ENCODE measurements at places on chromosomes 16 and 17. TPM values are rescaled to one million over a fixed set of nuclear protein-coding genes. Genes with fewer than 3 reads are reported as not detected.

The CSH1 gene
- not detected for total RNA-seq

The EXOC7 gene
- 162 TPM for total RNA-seq

The RHBDL3 gene
- 12.5 TPM for total RNA-seq

The SKAP1 gene
- not detected for total RNA-seq

The SPN gene
- total RNA-seq = 1.1 TPM

GRCh38 chr17:74555427-74555940 is 9.6 kb upstream of the CD300C start:
- H3K27me3 ChIP-seq = 0 out of 2 replicates have a peak, but pooled peaks cover 2% of the 10 kb centered on the region
- no peak overlapping the region for H3K27ac ChIP-seq
- H3K4me3 ChIP-seq = no peak overlapping the region
- no peaks in the 10 kb centered on the region for H3K4me1 ChIP-seq

DNA sequence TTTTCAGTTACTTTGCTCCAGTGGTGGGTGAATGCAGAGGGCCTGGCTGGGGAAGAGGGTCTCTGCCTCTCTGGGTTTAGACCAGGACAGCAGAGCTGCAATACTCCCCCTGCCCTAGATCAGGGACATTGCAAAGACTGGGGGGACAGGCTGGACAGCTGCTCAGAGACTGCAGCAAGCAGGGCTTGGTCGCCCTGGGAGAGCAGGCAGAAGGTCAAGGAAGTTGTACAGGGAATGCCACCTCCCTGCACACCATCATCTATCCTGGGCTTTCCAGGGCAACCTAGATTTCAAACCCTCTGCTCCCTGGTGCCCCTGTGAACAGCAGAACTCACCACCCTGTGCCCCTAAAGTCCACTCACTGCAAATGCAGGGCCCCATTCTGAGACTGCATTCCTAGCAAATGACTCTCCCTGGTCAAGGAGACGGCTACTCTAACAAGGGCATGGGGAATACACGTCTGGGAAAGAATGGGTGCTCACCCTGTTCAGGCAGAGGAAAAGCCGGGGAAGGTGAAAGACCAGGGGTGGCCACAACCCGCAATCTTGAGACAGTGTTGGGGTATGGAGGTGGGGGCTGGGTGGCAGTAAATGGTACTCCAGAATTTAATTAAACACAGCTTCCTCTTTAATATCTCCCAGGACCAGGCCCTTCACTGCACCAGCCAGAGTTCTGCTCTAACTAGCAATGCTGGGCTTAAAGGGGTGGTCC is 1.0 kb downstream of the KIFC3 start:
- H3K27me3 ChIP-seq = no peaks in the 10 kb centered on the region
- H3K4me1 ChIP-seq = peaks cover 12% of the 10 kb centered on the region
- no peak overlapping the region for H3K27ac ChIP-seq
- no peak for DNase-seq

GRCh38 chr16:86171329-86171728 is 272.4 kb downstream of the IRF8 start:
- no peak overlapping the region for H3K27ac ChIP-seq
- H3K36me3 ChIP-seq = no peaks in the 10 kb centered on the region

- no peak for DNase-seq
- H3K27me3 ChIP-seq = no peaks in the 10 kb centered on the region
- no peaks in the 10 kb centered on the region for H3K4me1 ChIP-seq
- no peak overlapping the region for H3K4me3 ChIP-seq
Measured at GRCh38 chr17:37399265-37399803, 7.3 kb downstream of the ACACA start.

DNA sequence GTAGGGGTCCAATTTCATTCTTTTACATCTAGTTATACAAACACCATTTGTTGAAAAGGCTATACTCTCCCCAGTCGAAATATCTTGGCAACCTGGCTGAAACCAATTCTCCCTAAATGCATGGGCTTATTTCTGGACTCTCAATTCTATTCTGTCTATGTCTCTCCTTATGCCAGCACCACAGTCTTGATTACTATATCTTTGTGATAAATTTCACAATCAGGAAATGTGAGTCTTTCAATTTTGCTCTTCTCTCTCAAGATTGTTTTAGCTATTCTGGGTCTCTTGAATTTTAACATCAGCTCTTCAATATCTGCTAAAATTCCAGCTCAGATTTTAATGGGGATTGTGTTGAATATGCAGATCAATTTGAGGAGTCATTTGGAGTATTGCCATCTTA is 5.9 kb upstream of the TRIM25 start:
- DNase-seq = no peak
- H3K4me1 ChIP-seq = peaks cover 5% of the 10 kb centered on the region

- H3K27me3 ChIP-seq = no peaks in the 10 kb centered on the region
- H3K36me3 ChIP-seq = peaks cover 5% of the 10 kb centered on the region
- no peak for DNase-seq
Measured at GRCh38 chr17:57603978-57604377, 141.1 kb downstream of the CCDC182 start.

GRCh38 chr17:68732301-68732749 is 131.2 kb upstream of the FAM20A start:
- DNase-seq = peak; percentile 77
- H3K36me3 ChIP-seq = peaks cover 54% of the 10 kb centered on the region
- H3K27ac ChIP-seq = peak overlapping the region; percentile 80
- H3K27me3 ChIP-seq = no peaks in the 10 kb centered on the region
- H3K4me1 ChIP-seq = peaks cover 3% of the 10 kb centered on the region
- H3K4me3 ChIP-seq = no peak overlapping the region

GRCh38 chr17:46771561-46772474 is 46.7 kb downstream of the WNT3 start:
- peaks cover 3% of the 10 kb centered on the region for H3K4me1 ChIP-seq
- peak overlapping the region; percentile 80 for H3K4me3 ChIP-seq
- peaks cover 33% of the 10 kb centered on the region for H3K36me3 ChIP-seq
- peaks cover 29% of the 10 kb centered on the region for H3K27me3 ChIP-seq
- DNase-seq = peak; percentile 72

- H3K4me3 ChIP-seq = no peak overlapping the region
- H3K36me3 ChIP-seq = no peaks in the 10 kb centered on the region
- no peaks in the 10 kb centered on the region for H3K4me1 ChIP-seq
Measured at GRCh38 chr16:57348327-57348726, 10.3 kb upstream of the CCL22 start.

- H3K36me3 ChIP-seq = peaks cover 3% of the 10 kb centered on the region
- peak; percentile 92 for DNase-seq
- H3K4me3 ChIP-seq = peak overlapping the region; percentile 76
- no peaks in the 10 kb centered on the region for H3K27me3 ChIP-seq
Measured at GRCh38 chr16:30996985-30997724, 12.1 kb downstream of the HSD3B7 start.

- peaks cover 4% of the 10 kb centered on the region for H3K4me1 ChIP-seq
- DNase-seq = no peak
- no peaks in the 10 kb centered on the region for H3K36me3 ChIP-seq
Measured at GRCh38 chr16:19252904-19253303, 32.6 kb upstream of the CLEC19A start.

DNA sequence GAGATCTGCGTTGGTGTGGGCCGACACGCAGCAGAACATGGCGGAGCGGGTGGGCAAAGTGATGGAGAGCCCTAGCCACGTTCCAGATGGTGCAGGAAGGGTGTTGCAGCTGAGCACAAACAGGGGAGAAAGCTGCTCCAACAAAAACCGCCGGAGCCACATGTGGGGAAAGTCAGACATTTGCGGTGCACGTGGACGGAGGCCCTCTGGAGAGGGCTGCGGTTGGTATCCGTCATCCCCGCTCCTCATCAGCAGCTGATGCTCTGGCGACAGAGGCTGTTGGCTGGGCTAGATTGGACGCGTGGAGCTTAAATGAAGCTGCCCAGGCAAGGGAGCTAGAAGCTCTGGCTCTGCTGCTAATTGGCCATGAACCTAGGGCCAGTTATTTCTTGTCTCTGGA is 43.5 kb upstream of the ADCY9 start:
- no peak for DNase-seq
- no peak overlapping the region for H3K4me3 ChIP-seq
- H3K36me3 ChIP-seq = no peaks in the 10 kb centered on the region
- no peak overlapping the region for H3K27ac ChIP-seq
- H3K4me1 ChIP-seq = no peaks in the 10 kb centered on the region

- peaks cover 4% of the 10 kb centered on the region for H3K27me3 ChIP-seq
- DNase-seq = peak; percentile 48
- H3K4me3 ChIP-seq = no peak overlapping the region
- no peak overlapping the region for H3K27ac ChIP-seq
Measured at GRCh38 chr17:48219617-48220016, 112.1 kb downstream of the SNX11 start.

DNA sequence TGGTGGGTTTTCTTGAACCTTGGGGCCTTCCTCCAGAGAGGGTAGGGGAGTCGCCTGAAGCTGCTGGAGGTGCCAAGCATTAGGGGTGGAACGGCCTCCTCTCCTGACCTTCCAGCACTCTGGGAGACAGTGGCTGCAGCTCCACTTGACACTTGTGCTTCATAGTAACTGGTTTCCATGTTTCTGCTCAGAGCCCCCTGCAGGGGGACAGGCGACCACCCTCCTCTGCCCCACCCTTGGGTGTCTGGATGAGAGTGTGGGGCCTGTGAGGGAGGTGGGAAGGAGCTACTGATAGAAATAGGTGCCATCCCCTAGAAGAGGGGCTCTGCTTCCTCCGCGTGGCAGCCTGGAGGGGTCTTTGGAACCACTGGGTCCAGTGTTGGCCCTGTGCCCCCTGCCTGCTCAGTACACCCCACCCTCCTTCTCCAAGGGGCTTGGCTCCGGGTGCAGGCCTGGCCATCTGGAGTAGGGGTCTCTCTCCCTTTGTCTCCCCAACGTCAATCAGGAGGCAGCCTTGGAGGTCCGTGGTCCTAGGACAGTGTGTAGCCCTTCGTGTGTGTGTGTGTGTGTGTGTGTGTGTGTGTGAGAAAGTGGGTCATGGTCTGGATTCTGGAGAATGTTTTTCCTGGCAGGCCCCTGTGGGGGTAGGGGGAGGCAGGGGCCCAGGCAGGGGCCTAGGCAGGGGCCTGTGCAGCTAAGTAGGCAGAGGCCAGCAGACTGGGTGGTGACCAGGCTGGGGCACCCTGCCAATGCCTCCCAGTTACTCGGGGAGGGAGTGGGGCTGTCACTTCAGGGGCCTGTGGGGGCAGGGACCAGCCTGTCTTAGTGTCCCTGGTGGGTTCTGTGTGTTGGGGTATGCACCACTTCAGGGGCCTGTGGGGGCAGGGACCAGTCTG is 4.9 kb downstream of the LASP1 start:
- no peaks in the 10 kb centered on the region for H3K27me3 ChIP-seq
- peak; percentile 34 for DNase-seq
- peak overlapping the region; percentile 57 for H3K4me3 ChIP-seq
- peaks cover 9% of the 10 kb centered on the region for H3K36me3 ChIP-seq
- H3K27ac ChIP-seq = no peak overlapping the region

GRCh38 chr17:39934324-39934723 is 6.8 kb downstream of the LRRC3C start:
- no peaks in the 10 kb centered on the region for H3K36me3 ChIP-seq
- H3K27ac ChIP-seq = no peak overlapping the region
- no peak overlapping the region for H3K4me3 ChIP-seq
- no peaks in the 10 kb centered on the region for H3K27me3 ChIP-seq
- DNase-seq = no peak

DNA sequence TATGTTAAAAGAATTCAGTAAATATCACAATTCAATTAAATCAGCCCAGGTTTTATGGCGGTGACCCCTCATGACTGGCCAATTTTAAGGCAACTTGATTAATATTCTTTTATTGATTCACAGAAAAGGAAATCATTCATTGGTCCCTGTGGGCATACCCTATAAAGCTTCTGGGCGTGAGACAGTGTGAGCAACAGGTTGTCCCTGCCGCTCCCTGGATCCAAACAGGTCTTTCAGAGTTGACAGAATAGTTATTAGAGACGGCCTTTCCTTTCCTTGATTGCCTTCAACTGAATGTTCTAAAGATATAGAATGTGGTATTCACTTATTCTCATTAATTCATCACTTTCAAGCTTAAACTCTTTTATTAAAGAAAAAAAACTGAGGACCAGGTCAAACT is 433.9 kb downstream of the KCNJ2 start:
- no peak overlapping the region for H3K27ac ChIP-seq
- H3K36me3 ChIP-seq = no peaks in the 10 kb centered on the region
- DNase-seq = no peak
- no peaks in the 10 kb centered on the region for H3K4me1 ChIP-seq
- no peak overlapping the region for H3K4me3 ChIP-seq
